Stimulated activated CD4-positive, alpha-beta T cell treated with anti-CD3 and anti-CD28 coated beads, Interleukin-1b, Interleukin-23, amount 100 ng/mL, for 1 hour (primary cell): ENCODE measurements at places on chromosomes 1 and 21.

DNA sequence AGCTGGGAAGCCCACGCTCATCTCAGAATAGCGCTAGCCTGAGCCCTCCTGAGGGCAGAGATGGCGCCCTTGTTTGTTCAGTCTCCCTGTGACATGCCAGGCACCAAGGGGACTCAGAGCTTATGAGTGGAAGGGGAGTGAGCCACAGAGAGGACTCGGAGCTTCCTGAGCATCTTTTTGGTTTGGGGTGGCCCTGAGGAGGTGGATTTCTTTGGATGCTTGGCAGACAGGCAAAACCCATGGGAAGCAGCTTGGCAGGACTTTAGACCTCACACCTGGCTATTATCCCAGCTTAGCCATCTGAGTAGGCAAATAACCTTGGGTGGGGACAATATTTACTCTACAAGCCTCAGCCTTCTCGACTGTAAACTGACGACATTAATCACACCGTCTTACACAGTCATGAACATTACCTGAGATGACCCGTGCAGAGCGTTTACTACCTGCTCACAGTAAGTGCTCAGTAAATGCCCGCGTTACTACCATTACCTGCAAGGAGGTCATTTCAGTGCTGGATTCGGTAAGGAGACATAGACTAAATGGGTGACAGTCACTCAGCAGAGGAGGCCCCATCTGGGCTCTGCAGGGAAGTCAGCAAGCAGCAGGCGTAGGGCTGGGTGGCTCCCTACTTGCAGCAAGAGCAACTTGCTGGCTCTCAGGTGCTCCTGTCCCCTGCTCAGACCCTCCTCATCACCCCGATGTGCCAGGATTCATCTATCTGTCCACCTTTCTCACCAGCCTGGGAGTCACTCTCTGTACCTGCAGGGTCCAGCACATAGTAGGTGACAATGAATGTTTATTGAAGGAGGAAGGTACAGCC is 54.9 kb downstream of the KLHDC7A start:
- no peak for DNase-seq

DNA sequence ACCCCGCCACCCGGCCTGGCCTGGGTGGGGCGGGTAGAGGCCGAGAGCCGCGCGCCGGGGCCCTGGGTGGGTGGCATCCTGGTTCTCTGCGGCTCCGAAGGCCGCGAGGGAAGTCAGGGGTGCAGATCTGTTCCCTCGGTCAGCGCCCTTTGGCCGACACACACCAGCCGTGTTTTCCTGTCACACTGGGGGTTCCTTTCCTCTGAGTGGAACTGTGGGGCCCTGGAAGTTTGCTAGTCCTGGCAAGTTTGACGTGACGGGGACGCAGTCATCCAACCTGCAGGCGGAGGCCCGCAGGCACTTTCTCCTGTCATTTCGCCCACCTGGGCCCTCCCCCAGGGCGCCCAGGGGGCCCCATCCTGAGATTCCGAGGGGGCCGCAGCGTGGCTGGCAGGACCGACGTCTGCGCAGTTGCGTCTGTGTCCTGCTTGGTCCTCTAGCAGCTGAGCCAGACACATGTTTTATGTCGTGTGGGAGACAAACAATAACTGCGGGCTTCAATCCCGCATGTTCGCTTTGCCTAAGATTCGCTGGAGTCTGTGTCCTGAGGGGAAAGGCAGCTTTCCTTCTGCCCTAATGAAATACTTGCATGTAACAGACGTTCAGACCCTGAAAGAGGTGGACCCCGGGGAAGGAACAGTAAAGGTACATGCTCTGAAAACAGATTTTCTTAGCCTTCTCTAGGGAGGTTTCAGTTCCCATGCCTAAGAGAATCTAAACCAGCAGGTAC is 1.5 kb downstream of the FAM163A start:
- DNase-seq = no peak

DNA sequence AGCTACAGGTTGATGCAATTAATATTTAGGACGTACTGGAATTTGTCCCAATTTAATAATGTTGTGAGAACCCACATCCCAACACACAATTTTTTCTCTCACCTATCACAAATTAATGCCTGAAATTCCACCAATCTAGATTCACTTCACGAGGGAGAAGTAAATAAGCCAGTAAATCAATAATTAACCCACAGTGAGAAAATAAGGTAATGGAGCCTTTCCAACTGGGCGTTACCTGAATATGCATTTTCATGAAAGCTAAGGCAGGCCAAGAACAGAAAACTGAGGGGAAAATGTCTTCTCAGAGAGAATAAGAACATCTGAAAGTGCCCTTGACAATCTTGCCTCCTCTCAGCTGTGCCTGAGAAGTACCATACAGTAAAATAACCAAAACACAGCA is 240.8 kb upstream of the NR5A2 start:
- DNase-seq = no peak

DNA sequence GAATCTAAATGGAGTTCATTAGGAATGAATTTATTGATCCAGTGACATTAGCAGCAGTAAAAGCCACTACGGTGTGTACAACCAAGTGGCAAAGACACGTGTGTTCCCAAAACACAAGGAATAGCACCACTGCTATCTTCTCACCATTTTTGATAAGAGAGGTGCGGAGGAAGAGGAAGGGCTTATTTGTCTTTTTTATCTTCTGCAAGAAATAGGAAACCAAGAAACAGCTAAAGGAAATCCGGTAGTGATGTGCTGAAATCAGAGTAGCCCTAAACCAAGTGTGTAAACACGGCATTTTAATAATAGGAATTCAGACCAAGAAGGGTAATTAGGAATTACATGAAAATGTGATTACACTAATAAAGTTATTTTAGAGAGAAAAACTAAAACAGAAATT is 9.1 kb upstream of the SCYL3 start:
- no peak for DNase-seq

- no peak for DNase-seq
Observed at GRCh38 chr1:174074757-174075156, 52.6 kb upstream of the RC3H1 start.

- no peak for DNase-seq
Observed at GRCh38 chr1:22075718-22076117, 23.2 kb downstream of the CDC42 start.

DNA sequence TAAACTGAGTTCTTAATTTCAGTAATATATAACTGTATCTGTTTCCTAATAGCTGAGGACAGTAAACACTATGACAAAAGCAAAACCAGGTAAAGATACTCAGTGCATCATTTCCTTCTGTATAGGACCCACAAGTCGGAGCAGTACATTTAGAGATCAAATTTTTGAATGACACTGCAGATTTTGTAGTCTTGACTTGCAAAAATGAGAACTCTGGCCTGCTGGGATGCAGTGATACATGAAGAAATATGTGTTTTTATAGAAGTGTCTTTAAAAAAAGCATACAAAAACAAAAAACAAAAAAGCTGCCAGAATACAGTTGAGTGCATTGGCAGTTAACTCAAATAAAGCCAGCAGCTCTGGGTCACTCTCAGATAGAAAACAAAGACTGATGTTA is 19.0 kb downstream of the GART start:
- DNase-seq = no peak

DNA sequence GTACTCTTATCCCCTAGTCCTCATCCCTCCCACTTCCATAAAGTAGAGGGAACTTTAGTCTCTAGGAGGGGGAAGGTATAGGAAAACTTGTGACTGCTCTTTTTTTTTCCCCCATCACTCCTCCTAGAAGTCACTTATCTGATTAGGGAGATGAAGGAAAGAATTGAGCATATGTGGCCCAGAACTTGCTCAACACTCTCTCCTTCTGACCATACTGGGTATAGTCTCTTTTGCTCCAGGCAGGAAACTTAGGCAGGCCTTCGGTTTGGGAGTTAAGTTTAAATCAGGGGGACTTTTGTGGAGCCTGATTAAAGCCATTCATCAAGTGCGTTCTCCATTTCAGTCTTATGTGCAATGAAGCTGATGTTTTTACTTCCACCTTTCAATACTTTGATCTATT is 5.8 kb downstream of the UBE2U start:
- no peak for DNase-seq

- no peak for DNase-seq
Observed at GRCh38 chr1:224747578-224747977, 131.5 kb downstream of the CNIH3 start.
